Mesenteric fat pad (tissue), 1 donor: ENCODE measurements at places on chromosomes 12 and 14.

GRCh38 chr12:3667485-3667884 lies 85.4 kb downstream of the CRACR2A start:
- no peak for DNase-seq

DNA sequence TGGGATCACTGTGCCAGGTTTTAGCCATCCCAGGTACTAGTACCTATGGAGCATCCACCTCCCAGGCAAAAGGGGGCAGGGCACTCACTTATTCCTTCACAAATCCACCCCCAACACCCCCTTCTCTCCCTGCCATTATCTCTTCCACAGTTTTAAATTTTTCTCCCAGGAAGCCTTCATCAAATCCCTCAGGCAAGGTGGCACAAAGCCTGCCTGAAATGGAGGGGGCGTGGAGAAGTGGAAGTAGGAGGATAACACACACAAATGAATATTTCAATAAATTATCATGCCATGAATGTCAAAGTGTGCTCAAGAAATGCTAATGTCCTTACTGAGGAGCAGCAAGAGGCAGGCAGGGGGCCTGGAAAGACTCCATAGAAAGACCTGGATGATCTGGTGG lies 4.7 kb upstream of the CHST11 start:
- no peak for DNase-seq

GRCh38 chr14:78700236-78700635 lies 530.1 kb downstream of the NRXN3 start:
- DNase-seq: no peak

- no peak for DNase-seq
These were observed 1.5 kb downstream of the MTA1 start for GRCh38 chr14:105420974-105421674.

DNA sequence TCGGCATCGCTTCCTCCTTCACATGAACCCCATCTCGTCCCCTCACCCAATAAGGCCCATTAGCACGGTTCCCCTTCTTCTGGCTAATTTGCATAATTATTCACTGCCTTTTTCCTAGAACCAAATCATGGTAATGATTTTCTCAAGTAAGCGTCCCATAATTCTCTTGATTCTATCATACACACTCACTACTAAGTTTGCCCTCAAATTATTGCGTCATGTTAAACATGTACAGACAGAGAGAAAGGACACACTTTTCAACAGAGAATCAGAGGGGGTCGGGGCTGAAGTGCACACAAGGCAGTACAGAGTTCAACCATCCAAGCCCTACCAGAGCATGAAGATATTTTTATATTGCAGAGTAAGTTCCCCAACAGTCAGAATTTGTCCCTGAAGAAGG lies 256.6 kb downstream of the FOXN3 start:
- no peak for DNase-seq

DNA sequence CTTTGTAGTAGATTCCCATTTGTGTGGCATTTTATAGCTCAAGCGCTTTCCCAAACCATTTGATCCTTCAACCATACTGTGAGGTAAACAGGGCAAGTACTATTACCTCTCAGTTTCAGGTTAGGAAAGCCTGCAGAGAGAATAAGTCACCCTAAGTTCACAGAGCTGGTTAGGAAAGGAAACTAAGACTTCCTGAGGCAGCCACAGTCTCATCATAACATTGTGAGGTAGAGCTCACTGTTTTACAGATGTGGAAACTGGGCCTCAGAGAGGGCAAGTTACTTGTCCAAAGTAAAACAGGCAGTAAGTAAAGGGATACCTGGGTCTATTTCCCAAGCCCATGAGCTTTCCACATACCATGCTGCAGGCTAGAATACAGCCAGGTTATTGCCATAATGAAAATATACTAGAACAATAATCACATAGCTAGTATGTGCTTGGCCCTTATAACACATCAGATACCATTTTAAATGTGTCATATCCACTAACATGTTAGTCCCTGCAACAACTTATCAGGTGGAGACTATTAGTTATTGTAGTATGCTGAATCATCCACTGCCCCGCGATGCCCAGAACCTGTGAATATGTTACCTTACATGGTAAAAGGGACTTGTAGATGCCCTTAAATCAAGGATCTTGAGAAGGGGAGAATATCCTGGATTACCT lies 150.9 kb upstream of the GRIP1 start:
- no peak for DNase-seq

DNA sequence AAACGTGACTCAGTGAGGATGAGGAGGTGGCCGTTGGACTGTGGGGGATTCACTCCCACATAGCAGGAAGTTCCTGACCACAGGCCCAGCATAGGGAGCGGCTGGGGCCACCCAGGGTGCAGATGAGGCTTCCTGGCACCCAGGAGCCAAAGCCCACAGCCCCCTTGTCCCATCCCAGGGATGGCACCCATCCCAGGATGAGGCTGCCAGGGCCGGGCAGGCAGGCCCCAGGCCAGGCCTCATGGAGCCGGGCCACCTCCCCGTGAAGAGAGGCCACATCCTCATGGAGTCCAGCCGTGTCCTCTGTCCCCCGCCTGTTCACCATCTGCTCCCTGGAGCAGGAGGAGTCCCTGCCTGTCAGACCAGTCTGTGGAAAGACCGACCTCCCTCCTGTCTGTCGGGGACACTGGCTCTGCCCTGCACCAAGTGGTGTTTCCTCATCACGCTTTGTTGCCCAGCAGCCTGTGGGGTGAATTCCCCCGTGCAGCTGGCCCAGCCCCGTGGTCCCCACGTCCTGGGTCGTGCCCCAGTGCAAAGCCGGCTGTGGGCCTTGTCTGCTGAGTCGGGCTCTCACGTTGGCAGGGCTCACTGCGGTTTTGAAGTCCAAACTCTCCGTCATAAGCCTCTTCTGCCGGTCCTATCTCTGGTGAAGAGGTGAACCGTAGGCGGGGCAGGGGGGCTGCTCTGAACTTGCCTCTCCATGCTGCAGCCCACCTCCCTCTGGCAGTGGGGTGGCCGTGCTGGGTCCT lies 24.5 kb downstream of the MMP17 start:
- no peak for DNase-seq

GRCh38 chr14:100305324-100306100 lies 732 bp downstream of the SLC25A29 start:
- no peak for DNase-seq

DNA sequence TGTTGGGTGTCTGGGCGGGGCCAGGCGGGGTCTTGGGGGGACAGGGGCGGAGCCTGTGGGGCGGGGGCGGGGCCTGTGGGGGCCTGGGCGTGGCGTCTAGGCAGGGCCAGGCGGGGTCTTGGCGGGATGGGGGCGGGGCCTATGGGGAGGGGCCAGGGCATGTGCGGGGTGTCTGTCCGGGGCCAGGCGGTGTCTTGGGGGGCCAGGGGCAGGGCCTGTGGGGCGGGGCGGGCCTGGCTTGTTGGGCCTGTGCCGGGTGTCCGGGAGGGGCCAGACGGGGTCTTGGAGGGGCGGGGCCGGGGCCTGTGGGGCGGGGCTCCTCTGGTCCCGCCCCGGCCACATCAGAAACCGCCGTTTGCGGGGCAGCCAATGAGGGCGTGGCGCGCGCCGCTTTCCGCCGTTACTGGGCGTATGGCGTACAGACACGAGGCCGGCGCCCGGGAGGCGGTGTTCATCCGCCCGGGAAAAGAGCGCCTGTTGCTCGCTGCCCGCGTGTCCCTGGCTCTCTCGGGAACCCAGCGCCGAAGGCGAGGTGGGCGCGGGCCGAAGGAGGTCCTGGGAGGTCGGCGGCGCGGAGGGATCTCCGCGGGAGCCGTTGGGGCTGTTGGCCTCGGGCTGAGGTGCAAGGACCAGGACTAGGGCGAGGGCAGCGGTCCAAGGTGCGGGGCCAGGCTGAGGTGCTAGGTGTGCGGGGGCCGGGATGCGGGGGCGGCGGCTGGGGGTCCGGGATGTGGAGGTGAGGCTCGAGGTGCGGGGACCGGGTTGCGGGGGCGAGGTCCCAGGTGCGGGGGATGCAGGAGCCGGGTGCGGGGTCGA lies at the start of gene PIWIL1:
PIWIL1 (plus strand) TSS at position 400 of the 816 bp plus-strand sequence. CDS start 4,705 bp downstream, outside the sequence.
- DNase-seq: no peak

DNA sequence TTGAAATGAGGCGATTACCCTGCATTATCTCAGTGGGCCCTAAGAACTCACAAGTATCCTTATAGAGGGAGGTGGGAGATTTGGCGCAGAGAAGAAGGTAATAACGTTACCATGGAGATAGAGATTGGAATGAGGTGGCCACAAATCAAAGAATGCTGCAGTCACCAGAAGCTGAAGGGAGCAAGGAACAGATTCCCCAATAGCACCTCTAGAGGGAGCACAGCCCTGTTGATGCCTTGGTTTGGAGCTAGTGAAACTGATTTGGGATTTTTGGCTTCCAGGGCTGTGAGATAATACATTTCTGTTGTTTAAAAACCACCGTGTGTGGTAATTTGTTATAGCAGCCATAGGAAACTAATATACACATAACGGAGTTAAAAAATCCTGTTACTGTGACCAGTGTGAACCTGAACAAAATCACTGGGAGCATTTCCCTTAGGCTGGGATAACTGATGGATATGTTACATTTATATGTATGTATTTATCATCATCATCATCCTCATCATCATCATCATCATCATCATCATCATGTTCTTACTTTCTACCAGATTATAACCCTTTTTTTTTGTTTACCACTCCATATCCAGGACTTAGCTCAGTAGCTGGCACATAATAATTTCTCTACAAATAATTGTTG lies 100.3 kb downstream of the LIN7A start:
- DNase-seq: no peak

GRCh38 chr14:104715871-104716270 lies 8.2 kb upstream of the ADSS1 start:
- DNase-seq: no peak

- DNase-seq: no peak
These were observed 1251.2 kb downstream of the AACS start for GRCh38 chr12:126316411-126316810.

- DNase-seq: no peak
These were observed 52.5 kb downstream of the DUSP16 start for GRCh38 chr12:12510141-12510540.

DNA sequence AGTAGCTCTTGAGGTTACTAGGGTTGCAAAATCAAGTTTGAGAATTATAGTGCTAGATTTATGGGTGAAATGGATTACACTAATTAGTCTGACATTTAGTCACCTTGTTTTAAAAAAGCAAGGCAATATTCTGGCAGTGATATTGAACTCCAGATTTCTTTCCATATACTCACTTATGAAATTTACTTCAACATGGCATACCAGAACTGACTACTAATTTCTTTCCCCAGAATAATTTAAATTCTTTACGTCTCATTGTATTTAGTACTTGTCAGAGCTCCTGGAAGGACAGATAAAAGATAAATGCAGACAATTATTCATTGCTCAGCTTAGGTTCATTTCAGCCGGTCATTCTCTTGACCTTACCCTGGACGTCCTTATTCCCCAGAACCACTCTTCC lies 24.3 kb downstream of the EMP1 start:
- no peak for DNase-seq

GRCh38 chr12:113422030-113422885 lies at the start of gene SDSL:
TSS of gene SDSL (plus strand) at chr12:113422380. CDS start at chr12:113427983, 5,603 bp downstream.
- no peak for DNase-seq

DNA sequence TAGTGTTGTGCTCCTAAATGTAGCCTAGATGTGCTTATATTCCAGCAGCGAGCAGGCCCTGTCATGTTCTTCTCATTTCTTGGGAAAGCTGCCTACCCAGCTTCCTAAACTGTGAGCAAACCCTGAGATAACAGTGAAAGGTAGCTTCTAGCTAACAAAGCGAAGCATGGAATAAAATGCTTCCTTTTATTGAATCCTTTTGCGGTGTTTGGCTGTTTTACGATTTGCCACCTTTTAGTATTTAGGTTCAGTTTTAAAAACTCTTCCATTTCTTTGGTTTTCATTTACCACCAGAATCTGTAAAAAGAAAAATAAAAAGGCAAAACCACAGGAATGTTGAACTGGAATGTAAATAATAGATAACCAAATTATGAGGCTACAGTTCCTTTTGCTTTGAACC lies 5.0 kb upstream of the PKP2 start:
- DNase-seq: no peak

DNA sequence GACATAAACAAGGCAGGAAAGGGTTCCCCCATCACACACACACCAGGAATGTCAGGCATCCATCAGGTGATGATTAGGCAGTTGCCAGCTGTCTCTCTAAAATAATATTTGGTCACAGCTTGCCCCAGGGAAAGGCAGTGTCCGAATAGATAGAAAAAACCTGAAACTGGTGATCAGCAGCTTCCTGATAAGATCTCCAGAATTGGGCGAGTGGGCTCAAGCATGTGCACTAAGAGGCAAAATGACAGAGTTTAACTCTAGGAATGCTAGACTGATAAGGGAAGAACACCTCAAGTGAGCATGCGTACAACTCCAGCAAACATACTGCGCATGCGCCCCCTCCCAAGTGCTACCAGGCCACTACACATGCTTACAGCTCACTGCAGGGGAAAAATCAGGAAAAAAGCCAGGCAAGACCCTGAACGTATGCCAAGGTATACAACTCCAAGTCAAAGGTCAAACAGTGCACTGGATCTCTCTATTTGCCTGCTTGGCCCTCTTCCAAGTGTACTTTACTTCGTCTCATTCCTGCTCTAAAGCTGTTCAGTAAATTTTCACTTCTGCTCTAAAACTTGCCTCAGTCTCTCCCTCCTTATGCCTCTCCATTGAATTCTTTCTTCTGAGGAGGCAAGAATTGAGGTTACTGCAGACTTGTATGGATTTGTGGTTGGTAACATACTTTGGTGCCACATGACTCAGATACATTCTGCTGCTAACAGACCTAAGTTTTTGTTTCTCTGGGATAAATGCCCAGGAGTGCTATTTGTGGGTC lies 73.5 kb upstream of the VASH1 start:
- no peak for DNase-seq

DNA sequence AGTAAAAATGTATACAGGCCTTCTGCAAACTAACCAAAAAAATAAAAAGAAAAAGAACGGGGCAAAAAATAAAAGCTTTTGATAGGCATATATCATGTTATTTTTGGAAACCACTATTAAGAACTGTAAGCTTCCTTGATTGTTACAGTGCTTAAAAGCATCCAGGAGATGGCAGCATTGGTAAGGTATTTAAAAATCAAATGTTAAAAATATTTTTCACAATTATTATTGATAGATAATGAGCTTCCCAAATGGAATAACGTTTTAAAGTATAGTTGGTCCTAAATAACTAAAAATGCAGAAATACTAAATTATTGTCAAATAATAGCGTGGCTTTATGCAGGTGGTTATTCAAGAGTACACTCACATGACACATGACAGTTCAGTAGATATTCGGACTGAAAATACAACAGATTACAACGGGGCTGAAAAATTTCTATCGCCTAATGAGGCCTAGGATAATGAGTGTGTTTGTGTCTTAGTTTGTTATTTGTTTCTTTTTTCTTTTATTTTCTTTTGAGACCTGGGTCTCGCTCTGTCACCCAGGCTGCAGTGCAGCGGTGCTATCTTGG lies 127.2 kb upstream of the ATF7IP start:
- no peak for DNase-seq
